Dorsolateral prefrontal cortex (tissue), 122 donors: ENCODE measurements at places on chromosomes 11 and 22. TPM values are rescaled to one million over a fixed set of nuclear protein-coding genes. Genes with fewer than 3 reads are reported as not detected.

GRCh38 chr22:25623310-25623734 is 58.8 kb downstream of the GRK3 start:
- DNase-seq, result no peak

GRCh38 chr11:95434489-95435057 is 203.6 kb upstream of the SESN3 start:
- no peak for DNase-seq

TMEM191B gene
- total RNA-seq, result 8.6 TPM

WT1 gene
- not detected for total RNA-seq

CCDC83 gene
- total RNA-seq, result not detected

GRCh38 chr22:21972293-21972779 is 10.3 kb downstream of the TOP3B start:
- DNase-seq, result no peak

MS4A1 gene
- not detected for total RNA-seq

- no peak for DNase-seq
Measured at GRCh38 chr11:21625982-21626381, 566.9 kb upstream of the ANO5 start.
